ENCODE measurements at places on chromosomes 1 and 21.

DNA sequence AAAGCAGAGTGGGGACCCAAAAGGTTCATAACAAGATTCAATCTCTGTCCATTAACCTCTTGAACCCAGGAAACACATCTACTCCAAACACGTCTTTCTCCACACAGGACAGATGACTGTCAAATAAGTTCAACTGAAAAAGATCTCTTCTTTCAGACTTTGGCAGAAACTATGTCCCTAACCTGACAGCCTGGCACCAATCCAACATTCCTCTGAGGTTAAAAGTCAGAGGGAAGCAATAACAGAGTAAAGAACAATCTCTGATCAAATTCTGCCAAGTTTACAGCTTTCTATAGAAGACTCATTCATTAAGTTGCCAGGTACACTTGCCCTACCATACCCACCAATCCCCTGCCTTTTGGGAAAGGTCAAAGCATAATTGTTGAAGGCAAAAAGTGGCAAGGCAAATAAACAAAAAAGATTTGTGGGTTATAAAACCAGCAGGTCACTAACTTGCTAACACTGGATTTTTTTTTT, 31.9 kb downstream of the OTUD7B start:
- DNase-seq, result no peak

GRCh38 chr1:171590022-171590421, 32.0 kb upstream of the MYOCOS start:
- no peak for DNase-seq

DNA sequence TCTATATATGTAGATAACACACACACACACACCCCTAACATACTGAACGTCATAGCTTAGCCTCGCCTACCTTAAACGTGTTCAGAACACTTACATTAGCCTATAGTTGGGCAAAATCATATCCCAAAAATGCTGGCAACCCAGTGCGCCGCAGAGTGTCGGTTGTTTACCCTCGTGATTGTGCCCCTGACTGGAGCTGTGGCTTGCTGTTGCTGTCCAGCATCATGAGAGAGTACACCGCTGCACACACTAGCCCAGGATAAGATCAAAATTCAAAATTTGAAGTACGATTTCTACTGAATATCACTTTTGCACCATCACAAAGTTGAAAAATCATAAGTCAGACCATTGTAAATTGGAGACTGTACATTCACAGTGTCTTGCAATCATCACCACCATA, 73.1 kb upstream of the COG2 start:
- DNase-seq, result no peak

GRCh38 chr1:9065213-9065751, 4.2 kb downstream of the SLC2A5 start:
- no peak for DNase-seq

DNA sequence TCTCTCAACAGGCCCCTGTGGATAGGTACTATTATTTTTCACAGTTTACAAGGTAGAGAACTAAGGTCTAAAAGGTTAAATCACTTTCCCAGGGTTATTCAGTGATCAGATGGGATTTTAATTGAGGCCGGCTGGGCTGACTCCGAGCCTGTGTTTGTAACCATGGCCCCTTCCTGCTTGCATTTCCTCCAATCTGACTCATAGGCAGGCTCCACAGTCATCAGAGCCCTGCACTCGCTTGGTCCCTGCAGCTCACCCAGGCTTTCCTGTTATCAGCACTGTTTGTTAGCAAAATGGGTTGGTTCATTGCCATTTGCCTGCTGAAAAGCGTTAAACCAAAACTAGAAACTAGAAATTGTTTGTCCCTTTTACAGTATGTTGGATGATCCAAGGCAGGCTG, 41.4 kb upstream of the LMX1A start:
- DNase-seq, result peak; percentile 32

DNA sequence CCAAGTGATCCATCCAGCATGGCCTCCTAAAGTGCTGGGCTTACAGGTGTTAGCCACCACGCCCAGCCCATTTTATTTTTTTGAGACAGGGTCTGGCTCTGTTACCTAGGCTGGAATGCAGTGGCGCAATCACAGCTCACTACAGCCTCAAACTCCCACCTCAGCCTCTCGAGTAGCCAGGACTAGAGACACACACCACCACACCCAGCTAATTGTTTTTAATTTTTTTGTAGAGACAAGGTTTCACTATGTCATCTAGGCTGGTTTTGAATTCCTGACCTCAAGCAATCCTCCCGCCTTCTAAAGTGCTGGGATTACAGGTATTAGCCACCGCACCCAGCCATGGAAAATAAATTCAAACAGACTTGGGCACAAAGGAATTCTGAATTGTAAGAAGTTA, 31.9 kb downstream of the PUM1 start:
- DNase-seq, result no peak

DNA sequence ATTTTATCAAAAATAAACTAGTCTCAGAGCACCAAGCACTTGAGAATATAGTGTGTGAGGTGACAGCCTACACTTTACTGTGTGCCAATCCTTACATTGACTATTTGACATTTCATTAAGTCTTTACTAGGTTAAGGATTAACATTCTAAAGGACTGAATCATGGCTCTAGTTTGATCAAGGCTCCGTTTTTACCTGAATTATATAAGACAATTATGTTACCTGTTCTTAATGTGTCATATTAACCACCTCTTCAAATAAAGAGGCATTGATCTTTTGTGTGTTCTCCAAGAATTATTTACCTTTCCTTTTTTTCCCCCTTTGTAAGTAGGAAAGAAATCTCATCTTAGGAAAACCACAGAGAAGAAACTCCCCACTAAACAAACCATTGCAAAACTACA, 189.7 kb downstream of the HS2ST1 start:
- no peak for DNase-seq

DNA sequence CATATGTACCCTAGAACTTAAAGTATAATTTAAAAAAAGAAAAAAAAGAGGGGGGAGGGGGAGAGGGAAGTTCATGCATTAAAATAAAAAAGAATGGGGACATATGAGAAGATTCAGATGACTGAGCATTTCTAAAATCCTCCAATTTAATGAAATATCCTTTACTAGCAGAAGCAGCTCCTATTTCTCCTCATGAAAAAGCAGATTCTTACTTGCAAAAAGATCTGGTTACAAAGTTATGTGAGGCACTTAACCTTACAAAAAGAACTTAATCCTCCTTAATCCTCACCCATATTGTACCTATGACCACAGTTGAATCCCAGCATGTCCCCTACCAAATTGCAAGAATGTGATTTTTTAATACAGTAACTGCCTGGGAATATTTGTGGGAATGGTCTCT, 298.5 kb downstream of the SRGAP2C start:
- no peak for DNase-seq

GRCh38 chr1:178931858-178932551, 61.1 kb upstream of the ANGPTL1 start:
- peak; percentile 57 for DNase-seq

GRCh38 chr1:57279909-57280666, 143.8 kb downstream of the DAB1 start:
- no peak for DNase-seq
